NCI-H524 (cell line): ENCODE measurements at places on chromosomes 7 and 10.

DNA sequence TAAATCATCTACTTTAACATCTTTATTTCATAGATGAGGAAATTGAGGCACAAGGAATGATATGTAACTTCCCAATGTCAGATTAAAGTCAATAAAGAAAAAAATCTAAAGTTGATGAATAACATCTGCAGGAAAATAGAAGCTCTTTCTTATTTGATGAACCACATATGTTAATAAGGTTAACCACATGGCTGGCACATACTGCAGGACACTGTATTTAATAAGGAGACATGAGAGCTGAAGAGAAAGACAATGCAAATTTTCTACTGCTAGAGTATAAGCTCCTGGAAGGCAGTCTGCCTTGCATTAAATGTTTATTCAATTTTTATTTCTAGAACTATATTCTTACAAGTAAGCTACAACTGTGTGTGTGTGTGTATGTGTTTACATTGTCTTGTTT lies 4.4 kb downstream of the RAB11FIP2 start:
- peak; percentile 1 for DNase-seq

DNA sequence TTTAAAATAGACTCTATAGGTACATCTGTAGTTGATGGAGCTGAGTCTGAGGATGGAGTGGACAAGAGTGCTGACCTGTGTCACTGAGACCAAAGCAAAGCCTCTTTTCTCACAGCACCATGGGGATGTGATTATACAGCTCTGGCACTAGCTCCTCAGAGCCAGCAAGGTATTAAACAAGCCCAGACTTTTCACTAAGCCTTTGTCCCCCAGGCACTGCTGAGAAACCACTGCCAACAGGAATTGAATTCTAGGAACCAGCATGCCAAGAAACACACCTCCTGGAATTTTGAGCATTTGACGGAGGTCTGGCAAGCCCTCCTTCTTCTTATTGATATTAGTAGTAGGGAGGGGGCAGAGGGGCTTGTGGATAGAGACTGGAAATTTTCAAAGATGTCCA lies 147.0 kb downstream of the C1GALT1 start:
- DNase-seq: no peak

DNA sequence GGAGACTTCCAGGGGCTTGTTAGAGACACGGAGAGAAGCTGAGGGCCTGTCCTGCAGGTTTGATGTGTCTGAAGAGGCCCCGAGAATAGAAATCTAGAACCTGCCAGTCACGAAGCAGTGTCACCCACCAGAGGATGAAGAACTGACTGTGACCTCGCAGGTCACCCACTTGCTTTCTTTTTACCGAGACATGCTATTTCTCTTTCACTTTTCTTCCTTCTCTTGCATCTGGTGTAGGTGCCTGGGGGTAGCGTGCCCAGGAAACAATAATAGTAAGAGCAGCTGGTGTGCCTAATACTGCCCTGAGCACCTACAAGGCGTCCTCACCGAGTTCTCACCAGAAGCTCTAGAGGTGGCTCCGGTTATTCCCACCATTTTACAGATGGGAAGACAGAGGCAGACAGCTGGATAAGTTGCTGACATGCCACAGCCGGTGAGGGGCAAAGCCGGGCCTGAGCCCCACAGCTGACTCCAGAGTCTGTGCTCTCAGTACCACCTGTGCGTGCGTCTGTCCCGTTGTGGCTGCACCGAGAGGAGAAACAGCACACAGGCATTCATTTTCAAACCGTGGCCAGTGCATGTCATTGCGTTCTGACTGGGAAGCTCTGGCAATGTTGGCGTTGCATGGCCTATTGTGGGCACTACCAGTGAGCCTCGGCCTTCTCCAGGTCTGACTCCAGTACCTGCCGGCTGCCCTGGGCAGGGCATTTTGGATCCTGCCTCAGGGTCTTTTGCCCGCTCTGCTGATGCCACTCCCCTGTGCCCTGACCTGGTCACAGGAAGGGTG lies 7.8 kb downstream of the CHST3 start:
- DNase-seq: no peak

- DNase-seq: no peak
Measured at GRCh38 chr7:43479042-43479441, 103.9 kb upstream of the STK17A start.

GRCh38 chr7:51141451-51142003 lies 175.1 kb downstream of the COBL start:
- no peak for DNase-seq

GRCh38 chr10:21532694-21533466 lies 1.2 kb upstream of the MLLT10 start:
- DNase-seq: peak; percentile 37

DNA sequence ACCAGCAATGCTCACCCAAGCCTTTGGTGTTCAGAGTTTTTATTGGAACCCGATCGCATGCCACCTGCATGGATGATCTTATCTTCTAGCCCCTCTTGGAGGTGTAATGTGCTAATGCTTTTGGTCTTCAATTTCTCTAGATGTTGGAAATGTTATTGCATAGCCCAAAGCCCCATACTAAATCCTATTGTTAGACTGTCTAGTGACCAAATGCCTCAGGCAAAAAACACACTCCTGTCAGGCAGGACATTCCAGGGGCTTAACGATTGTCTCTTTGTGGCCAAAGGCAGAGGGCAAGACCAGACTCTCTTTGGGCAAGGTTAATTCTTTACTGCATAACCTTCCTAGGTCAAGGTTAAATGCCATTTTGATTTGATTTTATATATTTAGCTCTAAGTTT lies 187.9 kb downstream of the BMPER start:
- no peak for DNase-seq

DNA sequence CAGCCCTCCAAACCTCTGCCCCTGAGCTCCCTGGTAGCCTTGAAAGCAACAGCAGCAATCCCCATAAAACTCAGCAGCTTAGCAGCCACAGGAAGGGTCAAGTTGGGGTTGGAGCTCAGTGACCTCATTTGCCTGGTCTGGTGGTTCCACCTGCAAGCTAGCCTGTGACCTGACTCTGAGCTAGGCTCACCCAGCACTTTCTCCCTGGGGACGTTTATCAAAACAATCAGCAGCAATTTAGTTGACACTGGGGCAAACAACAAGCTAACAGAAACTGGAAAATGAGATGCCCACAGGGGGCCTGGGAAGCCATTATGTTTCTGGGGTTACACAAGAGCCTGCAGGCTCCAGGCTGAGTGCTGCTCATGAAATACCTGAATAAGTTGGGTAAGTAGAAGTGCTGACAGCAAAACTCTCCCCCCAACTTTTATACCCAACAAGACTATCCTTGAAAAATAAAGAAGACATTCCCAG lies 22.4 kb upstream of the CRYGN start:
- no peak for DNase-seq

DNA sequence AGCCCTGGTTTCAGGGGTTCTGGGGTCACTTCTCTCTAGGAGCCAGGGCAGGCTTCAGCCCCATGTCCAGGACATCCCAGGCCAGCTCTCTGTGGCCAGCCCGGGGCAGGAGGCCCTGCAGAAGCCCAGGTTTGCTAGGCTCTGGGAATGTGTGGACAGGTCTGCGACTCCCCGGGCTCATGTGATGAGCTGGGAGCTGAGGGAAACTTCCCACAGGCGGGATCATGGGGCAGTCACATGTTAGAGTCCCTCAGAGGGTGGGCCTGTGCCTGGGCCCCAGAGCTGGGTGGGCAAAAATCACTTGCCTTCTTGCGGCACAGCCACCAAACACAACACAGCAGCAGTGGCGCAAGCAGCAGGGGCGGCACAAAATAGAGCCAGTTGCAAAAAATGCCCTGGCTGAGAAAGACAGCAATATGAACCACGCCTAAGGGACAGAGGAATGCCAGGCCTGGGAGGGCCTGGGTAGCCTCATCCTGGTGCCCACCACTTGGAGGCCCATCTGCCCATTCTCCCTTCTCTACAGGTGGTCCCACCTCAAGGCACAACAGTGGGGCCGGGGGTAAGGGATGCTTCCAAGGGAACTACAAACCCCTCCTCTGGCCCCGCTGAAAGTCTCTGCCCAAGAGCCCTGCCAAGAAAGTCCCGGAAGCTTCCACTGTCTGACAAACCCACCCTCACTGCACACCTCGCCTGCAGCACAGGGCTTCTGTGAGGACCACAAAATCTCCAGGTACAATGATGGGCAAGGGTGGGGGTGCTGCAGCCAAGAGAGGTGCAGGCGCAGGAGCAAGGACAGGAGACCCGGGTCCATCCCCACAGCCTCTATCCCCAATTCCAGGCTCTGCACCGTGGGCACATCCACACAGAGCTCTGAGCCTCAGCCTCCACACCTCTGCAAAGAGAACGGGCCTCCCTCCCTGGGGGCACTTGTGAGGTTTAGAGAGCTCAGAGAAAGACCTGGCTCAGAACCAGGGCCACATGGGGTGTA lies 34.6 kb upstream of the ANTXRL start:
- DNase-seq: no peak
